Pulmonary artery endothelial cell (primary cell): ENCODE measurements at places on chromosomes 7 and 10. TPM values are rescaled to one million over a fixed set of nuclear protein-coding genes. Genes with fewer than 3 reads are reported as not detected.
A peak's percentile ranks its signal among the peaks of the same experiment; 100 is the strongest.

Gene MACROH2A2
- total RNA-seq, result 0.59 and 1.0 TPM in 2 replicates

- no peak for DNase-seq
These were observed 375.9 kb downstream of the BMPER start for GRCh38 chr7:34281260-34281659.

Gene CC2D2B
- total RNA-seq, result 0.04 and 0.20 TPM in 2 replicates

DNA sequence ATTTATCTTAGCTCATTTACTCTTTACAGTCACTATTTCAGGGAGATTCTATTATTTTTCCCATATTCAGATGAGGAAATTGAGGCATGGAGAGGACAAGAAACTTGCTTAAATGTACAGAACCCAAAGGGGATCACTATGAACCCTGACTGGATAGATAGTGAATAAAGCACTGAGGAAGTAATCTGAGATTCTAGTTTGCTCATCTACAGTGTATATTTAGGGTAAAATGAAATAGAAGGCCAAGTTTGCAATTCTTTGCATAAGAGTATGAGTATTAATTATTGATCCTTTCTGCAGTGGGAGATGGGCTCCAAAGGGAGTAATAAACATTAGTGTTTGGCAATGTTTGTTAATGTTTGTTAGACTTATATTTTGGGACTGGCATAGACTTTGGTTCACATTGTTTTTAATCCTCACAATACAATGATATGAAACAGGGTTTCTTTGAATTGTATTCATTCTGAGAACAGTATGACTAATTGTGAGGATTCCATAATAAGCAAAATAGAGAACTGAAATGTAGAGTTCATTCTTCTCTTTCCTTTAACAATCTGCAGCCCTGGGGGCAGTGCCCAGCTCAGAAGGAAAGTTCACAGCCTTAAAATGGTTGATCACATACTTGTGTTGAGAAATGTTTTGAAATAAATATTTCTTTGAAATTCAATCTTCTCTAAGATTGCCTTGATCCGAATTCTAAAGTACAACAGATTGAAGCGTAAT, 131.0 kb upstream of the ZNF804B start:
- DNase-seq, result no peak

GRCh38 chr7:44521347-44522095, 19.6 kb downstream of the NPC1L1 start:
- no peak for DNase-seq

Gene TFEC
- total RNA-seq, result 13.2 and 15.4 TPM in 2 replicates

Gene CALML5
- not detected in 2 replicates for total RNA-seq

Gene ZNF789
- total RNA-seq, result 4.8 and 5.9 TPM in 2 replicates

Gene TEX47
- total RNA-seq, result not detected in 2 replicates

- DNase-seq, result no peak
These were observed 6.1 kb upstream of the COA1 start for GRCh38 chr7:43735403-43735801.

GRCh38 chr7:42400961-42401360, 164.0 kb upstream of the GLI3 start:
- no peak for DNase-seq

- peak; percentile 26 for DNase-seq
These were observed 215.5 kb downstream of the THSD7A start for GRCh38 chr7:11616466-11616865.

GRCh38 chr10:91378061-91378460, 32.1 kb upstream of the HECTD2 start:
- DNase-seq, result no peak

Gene ANKRD61
- 0.07 TPM in 2 replicates for total RNA-seq

DNA sequence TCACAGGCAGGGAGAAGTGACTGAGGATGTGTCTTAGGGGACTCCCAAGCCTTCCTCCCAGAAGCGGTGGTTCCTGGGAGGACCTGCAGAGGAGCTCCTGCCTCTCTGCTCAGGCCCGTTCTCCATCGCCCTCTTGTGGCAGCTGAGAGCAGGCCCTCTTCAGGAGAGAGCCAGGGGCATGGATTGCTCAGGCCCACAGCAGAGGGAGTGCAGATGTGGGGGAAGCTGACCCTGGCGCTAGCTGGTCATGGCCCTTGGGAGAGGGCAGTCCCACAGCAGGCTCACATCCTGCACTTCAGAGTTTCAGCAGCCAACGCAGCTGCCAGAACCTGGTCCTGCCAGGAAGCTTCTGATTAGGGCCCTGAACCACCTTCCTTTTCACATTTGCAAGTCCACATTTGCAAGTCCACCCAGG, 94.8 kb upstream of the TARP start:
- DNase-seq, result peak; percentile 27
